ENCODE measurements at places on chromosomes 7 and 10.

DNA sequence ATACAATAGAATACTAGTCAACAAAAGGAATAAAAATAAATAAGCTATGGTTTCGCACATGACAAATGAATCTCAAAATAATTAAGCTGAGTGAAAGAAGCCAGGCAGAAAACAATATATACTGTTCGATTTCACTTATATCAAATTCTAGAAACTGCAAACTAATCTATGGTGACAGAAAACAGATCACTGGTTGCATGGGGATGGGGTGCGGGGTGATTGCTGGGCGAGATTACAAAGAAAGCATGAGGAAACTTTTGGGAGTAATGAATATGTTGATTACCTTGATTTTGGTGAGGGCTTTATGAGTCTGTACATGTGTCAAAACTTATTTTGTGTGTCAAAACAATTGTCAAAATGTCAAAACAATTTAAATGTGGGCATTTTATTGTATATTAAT lies 135.6 kb downstream of the GPR85 start:
- no peak for DNase-seq

DNA sequence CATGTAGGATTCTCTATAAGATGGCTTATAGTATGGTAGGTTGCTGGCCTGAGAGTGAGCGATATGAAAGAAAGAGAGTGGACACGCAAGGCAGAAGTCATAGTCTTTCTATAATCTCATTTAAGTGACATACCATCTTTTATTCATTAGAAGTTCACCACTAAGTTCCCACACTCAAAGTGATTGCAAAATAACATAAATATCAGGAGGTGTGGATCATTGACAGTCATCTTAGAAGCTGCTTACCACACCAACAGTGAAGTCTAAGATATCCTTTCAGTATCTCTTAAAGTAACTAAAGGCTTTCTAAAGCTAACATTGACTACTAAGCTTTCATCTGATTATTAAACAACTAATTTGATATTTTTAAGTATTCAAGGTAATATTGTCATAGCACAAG lies 36.9 kb upstream of the GNAI1 start:
- DNase-seq = no peak

DNA sequence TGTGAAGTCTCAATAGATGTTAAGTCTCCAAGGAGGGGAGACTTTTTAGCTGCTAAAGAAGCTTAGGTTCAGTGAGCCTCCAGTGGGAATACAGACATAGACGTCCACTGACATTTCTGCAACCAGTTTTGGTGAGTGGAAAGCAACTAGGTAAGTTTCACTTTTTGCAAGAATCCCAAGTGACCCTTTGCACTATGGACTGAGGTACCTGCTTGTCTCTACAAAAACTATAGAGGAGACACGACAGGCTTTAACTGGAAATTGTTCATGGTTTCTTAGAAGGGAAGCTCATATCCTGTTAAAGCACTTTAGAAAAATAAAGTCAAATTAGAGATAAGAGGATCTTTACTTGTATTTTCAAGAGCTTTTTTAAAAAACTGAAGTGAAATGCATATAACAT lies 38.6 kb downstream of the GBF1 start:
- DNase-seq = no peak

DNA sequence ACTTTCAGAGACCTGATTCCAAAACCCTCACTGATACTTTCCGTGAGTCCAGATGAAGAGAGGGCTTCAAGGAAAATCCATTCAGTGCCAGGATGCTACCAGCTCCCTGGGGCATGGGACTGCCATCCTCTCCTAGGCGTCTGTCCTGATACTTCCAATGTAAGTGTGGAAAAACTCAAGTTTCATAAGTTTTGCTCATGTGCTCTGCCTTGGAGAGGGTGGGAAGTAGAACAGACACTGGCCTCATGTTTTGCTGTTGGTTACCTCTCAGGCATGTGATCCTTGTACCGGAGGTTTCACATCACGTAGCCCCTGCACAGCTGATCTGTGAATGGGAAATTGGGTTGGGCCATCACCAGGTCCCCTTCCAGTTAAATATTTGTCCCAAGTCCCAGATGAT lies 517.1 kb downstream of the RPS24 start:
- DNase-seq = no peak

GRCh38 chr7:15719311-15719710 lies 32.8 kb upstream of the MEOX2 start:
- no peak for DNase-seq
